Epithelial cell of proximal tubule (primary cell): ENCODE measurements at places on chromosomes 4 and X.

- DNase-seq = peak; percentile 93
Measured at GRCh38 chr4:88737307-88737941, 39.8 kb upstream of the NAP1L5 start.

DNA sequence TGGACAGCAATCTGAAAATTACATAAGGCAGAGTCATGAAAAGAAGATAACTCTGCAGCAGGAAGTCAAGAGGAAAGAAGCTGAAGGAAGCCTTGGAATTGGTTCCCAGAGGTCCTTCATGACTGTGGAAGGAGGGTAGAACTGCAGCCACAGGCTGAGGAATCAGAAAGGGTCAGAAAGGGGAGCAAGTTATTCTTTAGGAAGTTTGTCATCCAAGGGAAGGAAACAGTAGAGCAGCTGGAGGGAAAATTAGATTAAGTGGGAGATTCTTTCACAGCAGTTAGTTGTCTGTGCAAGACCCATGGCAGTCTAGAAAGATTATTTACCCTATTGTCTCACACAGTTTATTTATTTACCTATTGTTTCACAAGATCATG lies 9.3 kb upstream of the ADH1C start:
- no peak for DNase-seq

GRCh38 chr4:110982486-110982885 lies 359.6 kb upstream of the PITX2 start:
- peak; percentile 51 for DNase-seq

- no peak for DNase-seq
Measured at GRCh38 chrX:13826770-13827169, 9.9 kb upstream of the GPM6B start.

- no peak for DNase-seq
Measured at GRCh38 chr4:83362492-83363329, 28.1 kb upstream of the HPSE start.

GRCh38 chr4:3797831-3798790 lies 31.9 kb downstream of the ADRA2C start:
- DNase-seq = no peak

DNA sequence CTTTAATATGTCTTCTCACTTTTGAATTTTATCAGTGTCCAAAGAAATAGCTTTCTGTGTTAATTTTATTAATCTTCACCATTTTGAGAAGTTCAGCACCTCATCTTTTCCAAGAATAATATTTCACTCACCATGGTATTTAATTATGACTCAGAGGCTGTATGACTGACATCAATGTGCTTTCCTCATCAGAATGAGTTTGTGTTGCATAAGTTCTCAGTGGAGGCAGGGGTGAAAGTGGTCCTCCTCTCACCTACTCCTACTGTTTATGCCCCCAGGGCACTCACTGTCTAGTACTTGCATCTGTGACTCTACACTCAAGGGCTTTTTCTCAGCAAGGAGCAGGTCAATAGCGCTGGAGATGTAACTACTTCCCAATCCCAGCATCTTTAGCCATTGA lies 905.3 kb upstream of the INTU start:
- DNase-seq = no peak

GRCh38 chr4:142416121-142416520 lies 430.0 kb downstream of the INPP4B start:
- no peak for DNase-seq

DNA sequence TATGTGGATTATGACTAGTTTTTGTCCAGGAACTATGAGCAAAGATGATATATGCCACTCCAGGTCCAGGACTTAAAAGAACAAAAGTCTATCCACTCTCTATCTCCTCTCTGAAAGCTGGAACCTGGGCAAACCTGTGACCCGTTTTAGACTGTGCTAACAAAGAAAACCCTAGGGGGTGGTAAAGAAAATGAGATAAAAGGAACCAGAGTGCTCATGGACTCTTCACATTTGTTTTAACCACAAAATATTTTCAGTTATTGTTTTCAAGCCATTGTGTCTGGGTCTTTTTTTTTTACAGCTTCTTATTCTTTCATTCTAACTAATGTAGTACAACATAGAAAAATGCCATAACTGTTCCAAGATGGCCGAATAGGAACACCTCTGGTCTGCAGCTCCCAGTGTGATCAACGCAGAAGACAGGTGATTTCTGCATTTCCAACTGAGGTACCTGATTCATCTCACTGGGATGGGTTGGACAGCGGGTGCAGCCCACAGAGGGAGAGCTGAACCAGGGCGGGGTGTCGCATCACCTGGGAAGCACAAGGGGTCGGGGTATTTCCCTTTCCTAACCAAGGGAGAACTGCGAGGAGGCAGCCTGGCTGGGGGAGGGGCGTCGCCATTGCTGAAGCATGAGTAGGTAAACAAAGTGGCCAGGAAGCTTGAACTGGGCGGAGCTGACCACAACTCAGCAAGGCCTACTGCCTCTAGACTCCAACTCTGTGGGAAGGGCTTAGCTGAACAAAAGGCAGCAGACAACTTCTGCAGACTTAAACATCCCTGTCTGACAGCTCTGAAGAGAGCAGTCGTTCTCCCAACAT lies 45.1 kb downstream of the CHM start:
- no peak for DNase-seq

- no peak for DNase-seq
Measured at GRCh38 chr4:1492142-1492457, 85.9 kb upstream of the NKX1-1 start.

DNA sequence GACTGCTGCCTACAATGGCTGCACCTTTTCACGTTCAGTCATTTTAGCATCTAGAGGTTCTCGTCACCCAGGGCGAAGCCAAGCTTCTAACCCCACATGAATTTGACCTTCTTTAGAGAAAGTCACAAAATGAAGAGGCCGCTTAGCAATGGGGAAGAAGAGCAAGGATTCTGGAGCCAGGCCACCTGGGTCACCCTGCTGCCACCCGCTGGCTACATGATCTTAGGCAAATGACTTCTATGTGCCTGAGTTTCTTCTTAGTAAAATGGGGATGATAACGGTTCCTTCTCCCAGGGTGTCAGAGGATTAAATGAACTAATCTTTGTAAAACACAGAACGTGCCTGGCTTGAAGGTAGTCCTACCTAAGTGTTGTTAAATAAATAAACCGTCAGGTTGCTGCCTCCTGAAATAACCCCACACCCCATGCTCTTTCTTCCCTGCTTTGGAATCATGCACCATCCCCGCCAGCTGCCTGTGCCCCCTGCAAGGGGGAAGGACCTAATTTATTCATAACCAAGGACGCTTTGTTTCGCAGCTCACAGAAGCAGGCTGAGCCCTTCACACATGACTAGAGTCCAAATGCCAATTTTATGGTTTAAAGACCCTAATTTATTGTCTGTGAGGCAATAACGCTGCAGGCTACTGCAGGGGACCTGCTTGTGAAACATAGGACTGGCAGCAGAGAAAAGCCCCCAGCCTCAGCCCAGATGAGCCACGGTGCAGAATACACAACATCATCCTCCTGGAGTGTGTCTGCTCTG lies 28.6 kb upstream of the NSG1 start:
- DNase-seq = no peak

- DNase-seq = no peak
Measured at GRCh38 chr4:123740236-123740635, 343.6 kb downstream of the SPRY1 start.

- no peak for DNase-seq
Measured at GRCh38 chr4:124067046-124067445, 645.5 kb downstream of the ANKRD50 start.

- DNase-seq = no peak
Measured at GRCh38 chr4:166195101-166195500, 322.1 kb downstream of the TLL1 start.

- DNase-seq = no peak
Measured at GRCh38 chrX:17595456-17596035, 141.7 kb upstream of the SCML1 start.

DNA sequence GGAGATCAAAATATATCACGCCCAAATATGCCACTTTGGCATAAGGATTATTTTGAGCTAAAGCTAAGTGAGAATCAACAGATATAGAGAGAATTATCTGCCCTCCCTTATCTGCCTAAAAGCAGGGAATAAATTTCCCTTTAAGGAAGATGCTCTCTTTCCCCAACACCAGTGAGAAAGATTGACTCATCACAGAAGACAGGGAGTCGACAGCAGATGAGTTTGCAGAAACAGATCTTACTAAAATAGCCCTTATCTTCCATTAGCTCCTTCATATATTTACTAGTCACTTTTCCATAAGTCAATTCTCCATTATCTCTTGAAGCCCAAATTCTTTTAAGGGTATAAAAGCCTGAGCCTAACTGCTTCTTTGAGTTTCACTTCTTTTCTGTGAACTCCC lies 156.6 kb downstream of the CAMK2D start:
- no peak for DNase-seq

DNA sequence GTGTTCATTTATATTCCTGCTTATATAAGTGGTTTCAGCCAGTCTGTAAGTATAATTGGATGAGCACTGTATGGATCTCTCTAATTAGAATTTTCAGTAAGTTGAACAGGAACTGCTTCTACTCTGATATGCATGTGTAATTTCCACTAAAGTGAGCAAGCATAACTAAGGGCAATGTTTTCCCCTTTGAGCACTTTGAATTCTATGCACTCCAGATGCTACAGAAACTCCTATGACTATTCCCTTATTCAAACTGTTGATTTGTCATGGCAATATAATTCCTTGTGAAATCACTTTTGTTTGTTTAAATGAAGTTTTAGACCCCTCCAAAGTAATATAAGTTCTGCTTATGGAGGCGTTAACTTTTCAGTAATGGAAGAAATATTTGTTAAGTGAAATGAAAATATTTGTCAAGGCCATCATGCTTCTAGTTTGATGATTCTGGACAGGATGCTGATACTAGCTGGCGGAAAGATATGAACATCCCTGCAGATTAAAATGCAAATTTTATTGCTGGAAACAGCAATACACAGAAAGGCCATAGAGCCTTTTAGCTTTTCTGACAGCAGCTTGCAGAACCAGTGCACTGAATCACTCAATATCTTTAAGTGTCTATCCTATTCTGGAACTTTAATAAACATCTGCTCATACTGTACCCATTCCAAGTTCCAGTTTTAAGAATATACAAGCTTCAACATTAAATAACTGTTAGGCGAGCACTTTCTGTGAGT lies 1460.8 kb downstream of the RAPGEF2 start:
- no peak for DNase-seq
